ENCODE measurements at places on chromosomes 7 and 10.

- no peak for DNase-seq
Measured at GRCh38 chr7:43317075-43317474, 204.6 kb downstream of the HECW1 start.

DNA sequence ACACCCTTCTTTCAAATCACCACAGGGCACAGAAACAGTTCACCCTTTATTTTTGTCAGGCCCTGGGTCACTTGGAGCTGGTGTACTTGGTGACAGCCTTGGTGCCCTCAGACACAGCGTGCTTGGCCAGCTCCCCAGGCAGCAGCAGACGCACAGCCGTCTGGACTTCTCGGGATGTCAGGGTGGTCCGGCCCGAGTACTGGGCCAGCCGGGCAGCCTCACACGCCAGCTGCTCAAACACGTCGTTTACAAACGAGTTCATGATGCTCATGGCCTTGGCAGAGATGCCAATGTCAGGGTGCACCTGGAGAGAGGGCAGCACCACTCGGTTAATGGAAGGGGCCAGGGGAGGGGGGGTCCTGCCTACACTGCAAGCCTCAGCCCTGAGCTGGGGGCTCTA lies 2.5 kb downstream of the H2BK1 start:
- DNase-seq, result no peak

DNA sequence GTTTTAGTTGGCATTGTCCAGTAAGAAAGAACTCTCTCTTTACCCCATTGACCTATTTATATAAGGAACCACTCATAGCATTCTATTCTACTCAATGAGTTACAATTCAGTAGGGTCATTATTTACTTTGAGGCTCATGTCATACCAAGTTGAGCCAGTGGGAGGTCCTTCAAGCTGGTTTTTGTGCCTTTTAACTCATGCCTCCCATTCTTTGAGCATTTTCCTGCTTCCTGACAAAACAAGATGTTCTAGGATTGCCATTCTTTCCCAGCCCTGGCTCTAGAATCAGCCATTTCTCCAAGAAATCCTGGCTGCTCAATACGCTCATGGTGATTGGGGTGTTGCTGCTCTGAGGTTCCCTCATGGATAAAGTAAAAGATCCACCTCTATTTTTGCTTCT lies 250.1 kb downstream of the ABCA13 start:
- DNase-seq, result no peak

GRCh38 chr10:8238986-8239385 lies 184.5 kb downstream of the GATA3 start:
- no peak for DNase-seq

GRCh38 chr10:77031531-77032187 lies 605.9 kb downstream of the KCNMA1 start:
- no peak for DNase-seq

DNA sequence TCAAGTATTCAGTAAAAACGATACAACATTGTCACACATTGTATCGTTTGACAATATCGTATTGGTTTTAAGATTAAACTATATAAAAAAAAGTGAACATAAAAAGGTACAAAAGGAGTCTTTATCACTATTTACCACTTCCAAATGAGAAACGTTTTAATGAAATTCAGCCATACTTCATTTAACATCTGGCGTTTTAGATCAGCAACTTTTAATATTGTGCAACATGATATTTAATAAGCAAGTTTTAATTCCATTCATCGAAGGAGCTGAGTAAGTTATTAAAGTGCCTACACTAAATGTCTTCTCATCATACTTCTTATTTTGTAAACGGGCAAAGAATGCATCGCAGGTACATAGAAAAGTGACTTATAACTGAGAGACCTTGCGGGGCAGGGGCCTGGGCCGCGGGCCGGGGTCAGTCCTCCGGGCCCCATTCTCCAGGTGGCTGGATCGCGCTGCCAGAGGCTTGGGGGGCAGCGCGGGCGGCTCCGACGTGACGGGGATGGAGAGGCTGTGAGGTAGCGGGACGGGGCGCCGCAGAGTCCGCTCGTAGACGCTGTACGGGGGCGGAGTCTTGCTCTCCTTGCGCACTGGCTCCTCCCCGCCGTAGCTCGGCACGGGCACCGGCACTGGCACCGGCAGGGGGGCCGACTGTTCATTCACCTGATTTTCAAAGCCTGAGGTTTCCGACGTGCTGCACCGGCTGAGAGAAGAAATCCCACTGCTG lies 165.8 kb upstream of the IMMP2L start:
- DNase-seq, result no peak

GRCh38 chr7:104643587-104644217 lies 315.3 kb downstream of the LHFPL3 start:
- no peak for DNase-seq

GRCh38 chr10:102291221-102291905 lies 46.0 kb downstream of the GBF1 start:
- no peak for DNase-seq

- DNase-seq, result no peak
Measured at GRCh38 chr7:64890761-64891362, 12.2 kb upstream of the ZNF273 start.

- no peak for DNase-seq
Measured at GRCh38 chr7:71753236-71753635, 621.3 kb downstream of the GALNT17 start.

DNA sequence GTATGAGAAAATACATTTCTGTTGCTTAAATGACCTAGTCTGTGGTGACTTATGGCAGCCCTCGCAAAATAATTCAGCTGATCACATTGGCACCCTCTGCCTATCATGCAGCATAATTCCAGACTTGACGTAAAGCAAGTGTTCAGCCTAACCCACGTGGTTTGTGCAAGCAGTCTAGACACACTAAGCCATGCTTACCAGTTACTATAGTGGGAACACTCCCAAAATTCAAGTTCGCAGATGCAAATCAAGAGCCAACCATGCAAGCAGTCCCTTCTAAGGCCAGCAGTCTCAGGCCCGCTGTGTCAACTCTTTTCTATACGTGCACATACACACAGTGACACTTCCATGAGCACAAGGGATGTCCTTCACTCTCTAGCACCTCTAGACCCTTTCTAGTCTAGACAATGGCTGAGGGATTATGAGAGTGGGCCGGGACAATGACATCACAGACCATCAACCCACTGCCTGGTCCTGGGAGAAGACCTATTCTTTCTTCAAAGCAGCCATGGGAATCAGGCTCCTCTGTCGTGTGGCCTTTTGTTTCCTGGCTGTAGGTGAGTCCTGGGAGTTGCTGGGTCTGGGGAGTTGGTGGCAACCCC lies 29.0 kb upstream of the PRSS1 start:
- no peak for DNase-seq
